Stimulated activated CD4-positive, alpha-beta T cell treated with anti-CD3 and anti-CD28 coated beads, Interleukin-1b, Interleukin-23, amount 100 ng/mL, for 1 hour (primary cell): ENCODE measurements at places on chromosomes 5 and 9.

DNA sequence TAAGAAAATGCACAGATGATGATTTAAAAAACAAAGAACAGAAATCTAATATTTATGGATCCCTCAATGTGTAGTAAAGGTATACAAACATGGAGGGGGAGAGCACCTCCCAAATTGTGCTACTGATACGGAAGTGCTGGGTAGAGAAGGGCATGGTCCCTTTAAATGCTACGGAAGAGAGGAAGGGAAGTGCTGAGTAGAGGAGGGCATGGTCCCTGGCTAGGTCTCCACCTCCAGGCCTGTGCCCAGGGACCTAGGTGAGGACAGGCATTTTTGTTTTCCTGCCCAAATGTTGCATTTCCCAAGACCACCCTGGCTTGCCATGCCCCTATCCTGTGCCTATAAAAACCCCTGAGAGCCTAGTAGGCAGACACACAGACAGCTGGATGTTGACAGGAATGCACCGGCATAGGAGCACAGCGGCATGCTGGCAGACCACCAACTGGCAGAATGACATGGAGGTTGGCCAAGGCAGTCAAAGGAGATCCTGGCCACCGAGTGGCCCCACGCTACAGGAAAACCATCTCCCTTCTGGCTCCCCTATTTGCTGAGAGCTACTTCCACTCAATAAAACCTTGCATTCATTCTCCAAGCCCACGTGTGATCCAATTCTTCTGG lies 62.1 kb upstream of the SPDL1 start:
- no peak for DNase-seq

GRCh38 chr5:144484124-144484897 lies 313.6 kb downstream of the KCTD16 start:
- no peak for DNase-seq

- DNase-seq = no peak
Observed at GRCh38 chr9:80906728-80907127, 782.6 kb downstream of the TLE1 start.

DNA sequence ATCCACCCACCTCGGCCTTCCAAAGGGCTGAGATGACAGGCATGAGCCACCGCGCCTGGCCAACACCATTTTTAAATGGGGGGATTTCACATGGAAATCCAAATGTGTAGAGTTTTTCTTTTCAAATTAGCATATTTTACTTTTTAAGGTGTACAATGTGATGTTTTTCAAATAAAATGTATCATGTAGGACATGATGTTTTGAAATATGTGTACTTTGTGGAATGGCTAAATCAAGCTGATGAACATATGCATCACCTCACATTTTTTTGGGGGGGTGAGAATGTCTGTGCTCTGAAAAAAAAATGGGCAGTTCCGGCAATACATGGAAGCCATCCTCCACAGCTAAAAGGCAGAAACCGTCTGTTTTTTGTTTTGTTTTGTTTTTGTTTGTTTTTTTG lies 3.4 kb upstream of the FAF2 start:
- no peak for DNase-seq

DNA sequence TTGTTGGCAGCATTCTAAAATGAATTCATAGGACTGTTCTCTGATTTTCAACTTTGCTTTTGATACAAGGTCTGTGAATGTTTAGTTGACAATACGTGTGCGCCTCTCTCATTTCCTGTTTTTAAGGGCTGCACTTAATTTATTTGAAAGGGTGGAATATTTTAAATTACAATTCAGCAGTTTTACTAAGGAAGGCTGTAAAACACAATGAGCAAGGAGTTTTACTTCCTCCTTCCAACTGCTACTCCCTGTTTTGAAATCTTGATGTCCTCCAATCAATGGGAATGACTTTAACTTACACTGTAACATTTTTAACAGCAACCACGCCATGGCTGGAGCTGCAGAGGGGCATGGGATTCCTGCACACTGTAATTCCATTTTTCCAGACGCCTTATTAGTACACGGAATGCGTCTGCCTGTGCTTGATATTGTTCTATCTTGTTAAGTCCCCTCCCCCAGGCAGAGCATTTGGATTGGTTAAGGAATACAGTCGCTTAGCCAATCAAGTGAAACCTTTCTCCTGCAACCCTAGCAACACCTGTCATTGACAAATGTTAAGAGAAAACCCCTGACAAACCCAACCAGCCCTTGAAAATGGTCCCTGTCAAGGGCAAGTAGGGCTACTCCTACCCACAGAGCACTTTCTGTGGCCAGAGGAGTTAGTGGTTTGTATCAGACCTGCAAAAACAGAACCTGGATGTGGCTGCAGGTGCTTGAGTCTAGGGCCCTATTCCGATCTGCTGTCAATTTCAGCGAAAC lies 12.5 kb upstream of the ZSWIM6 start:
- DNase-seq = no peak

GRCh38 chr5:141492168-141492885 lies 3.4 kb downstream of the PCDHGC5 start:
- DNase-seq = no peak

- DNase-seq = no peak
Observed at GRCh38 chr9:127066060-127066850, 56.2 kb downstream of the ANGPTL2 start.

DNA sequence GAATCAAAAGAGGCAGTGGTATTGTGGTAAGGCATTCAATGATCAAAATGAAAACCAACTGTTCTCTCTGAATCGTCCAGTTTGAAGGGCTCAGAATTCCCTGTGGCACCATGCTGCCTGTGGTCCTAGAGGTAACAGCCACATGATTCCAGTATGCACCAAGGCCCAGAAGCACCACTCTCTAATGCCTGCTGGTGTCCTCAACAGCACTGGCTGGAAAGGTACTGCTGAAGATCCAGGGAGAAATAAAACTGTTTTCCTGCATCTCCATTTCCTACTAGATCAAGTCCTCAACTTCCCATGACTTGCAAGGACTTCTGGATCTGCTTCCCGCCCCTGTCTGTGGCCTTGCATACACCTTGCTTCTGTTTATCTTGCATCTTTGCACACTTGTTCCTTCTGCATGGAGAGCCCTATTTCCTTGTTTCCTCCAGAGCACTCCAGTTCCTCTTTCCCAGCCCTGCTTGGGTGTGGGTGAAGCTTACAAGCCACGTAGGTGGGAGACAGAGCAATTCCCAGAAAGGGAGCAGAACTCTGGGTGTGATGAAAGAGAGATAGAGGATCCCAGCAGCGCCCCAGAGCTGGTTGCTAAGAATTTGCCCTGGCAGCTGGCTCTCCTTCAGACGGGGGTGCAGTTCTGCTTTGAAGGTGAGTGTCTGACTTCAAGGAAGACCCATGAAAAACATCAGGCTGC lies 41.0 kb upstream of the EQTN start:
- DNase-seq = no peak

GRCh38 chr9:28834156-28834555 lies 1260.9 kb upstream of the C9orf72 start:
- DNase-seq = no peak

DNA sequence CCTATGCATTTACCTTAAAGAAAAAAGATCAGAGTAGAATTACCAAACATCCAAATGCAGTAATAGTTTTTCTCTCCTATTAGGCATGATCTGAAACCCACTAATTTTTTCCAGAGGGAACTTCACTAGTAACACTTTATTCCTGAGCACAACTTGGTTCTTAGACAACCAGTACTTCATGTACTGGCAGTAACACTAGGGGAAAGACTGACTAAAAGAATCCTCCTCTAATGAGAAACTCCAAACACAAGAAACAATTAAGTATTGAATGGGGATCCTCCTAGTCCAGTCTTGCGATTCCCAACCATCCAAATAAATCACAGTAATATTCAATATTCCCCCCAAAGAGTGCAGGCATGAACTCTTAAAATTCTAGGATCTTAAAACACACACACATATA lies 48.9 kb downstream of the ZNF608 start:
- DNase-seq = no peak

DNA sequence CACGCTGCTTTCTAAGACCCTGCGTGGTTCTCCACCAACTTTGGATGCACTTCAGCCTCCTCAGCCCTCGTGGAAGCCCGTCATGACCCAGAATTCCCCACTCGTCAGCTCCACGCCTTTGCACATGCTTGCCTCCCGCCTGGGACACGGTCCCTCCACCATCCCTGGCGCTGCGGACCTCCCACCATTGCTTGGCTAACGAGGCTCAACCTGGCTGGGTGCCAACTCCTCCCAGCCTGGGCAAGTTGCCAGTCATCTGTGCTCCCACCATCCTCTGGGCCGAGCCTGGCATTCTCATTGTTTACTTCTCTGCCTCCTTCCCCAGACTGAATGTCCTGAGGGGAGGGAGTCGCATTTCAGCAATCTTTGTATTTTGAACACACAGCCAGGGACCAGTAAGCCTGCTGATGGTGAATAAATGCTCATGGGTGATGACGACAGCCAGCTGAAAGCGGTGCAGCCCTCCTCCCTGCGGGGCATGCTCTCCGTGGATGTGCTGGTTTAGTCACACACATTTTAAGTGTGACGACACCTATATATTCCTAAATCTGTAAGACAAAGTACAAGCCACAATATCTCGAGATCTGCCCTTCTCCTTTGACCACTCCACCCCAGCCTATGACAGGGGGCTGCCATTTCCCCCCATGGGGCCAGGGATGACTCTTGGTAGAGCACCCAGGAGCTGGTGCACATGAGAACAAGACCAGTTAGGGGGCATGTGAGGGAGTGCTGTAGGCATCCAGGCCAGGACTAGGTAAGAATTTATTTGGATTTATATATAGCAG lies 37.6 kb downstream of the ANKRD33B start:
- DNase-seq = no peak

GRCh38 chr5:77744116-77744515 lies 32.0 kb downstream of the TBCA start:
- no peak for DNase-seq

- no peak for DNase-seq
Observed at GRCh38 chr5:135376961-135377624, 21.9 kb downstream of the MACROH2A1 start.
